Activated effector memory CD4-positive, alpha-beta T cell treated with Interleukin-2 at 50 U/mL for 16 hours (primary cell): ENCODE measurements at places on chromosomes 12 and 14.

DNA sequence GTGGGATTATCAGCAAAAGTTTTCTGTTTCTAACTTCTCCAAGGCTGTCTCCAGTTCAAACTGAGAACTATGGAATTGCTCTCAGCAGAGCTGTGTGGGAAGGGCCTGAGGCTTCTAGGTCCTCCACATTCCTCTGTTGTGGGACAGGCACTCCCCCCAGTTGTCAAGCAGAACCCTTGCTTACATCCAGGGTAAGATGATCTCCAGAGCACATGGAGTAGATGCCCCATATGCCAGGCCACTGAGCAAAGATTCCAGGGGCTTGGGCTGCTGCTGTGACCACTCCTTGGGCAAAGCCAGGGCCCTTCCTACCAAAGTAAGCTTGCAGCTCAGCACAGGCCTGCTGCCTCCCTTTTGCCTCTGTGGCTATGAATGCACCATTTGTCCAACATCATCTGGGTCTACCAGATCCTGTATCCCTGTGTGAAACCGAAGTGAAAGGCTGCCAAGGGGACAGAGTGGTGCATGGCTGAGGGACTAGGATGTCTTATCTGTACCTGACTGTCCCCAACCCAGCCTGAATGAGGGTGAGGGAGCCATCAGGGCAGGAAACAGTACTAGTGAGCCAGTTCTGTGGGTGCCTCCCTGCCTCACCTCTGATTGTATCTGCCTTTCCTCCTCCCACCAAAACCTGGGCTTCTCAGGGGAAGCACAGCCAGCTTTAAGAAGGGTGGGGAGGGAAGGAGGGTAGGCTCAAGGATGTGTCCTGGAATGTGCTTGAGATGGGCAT, 13.1 kb upstream of the ESPL1 start:
- DNase-seq = no peak

GRCh38 chr12:42326541-42327226, 717 bp downstream of the PPHLN1 start:
- peak; percentile 7 for DNase-seq

DNA sequence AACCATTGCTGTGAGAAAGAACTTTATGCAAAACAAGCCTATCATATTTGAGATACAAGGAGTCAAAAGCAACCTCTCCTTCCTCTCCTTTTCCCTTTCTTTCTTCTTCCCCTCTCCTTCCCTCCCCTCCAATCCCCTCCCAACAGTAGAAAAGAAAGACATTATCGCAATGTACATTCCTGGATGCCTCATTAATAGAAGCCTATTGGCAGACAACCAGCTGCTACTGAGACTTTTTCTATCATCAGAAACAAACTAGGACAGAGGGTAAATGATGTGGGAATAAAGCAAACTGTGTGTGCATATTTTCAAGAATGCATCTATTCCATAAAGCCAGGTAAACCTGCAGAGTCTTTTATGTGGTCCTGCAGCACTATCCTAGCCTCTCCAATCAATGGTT, 237.2 kb downstream of the ITPR2 start:
- no peak for DNase-seq

DNA sequence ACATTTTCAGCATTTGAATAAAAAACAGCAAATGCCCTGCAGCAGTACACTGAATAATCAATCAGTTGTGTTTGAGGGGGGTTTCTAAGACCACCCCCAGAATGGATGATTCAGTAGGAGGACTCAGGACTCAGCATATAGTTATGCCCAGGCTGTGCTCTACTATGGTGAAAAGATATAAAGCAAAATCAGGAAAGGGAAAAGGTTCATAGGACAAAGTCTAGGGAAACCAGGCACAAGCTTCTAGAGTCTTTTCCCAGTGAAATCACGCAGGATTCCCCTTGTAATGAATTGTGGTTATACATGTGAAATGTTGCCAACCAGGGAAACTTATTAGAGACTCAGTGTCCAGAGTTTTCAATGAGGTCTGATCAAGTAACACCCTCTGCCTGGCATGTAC, 25.0 kb upstream of the SLC17A8 start:
- DNase-seq = no peak

DNA sequence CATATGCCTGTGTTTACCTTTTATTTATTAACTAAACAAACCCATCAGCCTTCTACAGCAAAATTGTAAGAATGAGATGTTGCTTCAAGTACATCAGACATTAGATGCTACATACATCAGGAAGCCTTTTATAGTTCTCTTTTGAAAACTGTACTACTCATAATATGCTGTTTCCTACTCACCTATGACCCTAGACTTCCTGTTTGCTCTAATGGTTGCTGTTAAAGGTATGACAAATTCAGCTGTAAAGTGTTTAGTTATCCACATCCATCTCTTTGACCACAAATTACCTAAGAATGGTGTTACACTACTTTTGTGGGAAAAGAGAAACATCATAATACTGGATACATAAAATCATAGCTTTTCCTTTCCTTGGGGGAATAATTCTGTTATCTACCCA, 220.0 kb downstream of the RAD51B start:
- DNase-seq = no peak

- no peak for DNase-seq
These were observed 136.5 kb downstream of the HMGA2 start for GRCh38 chr12:65960820-65961189.

GRCh38 chr14:34582117-34582680, 42.7 kb upstream of the EAPP start:
- no peak for DNase-seq

DNA sequence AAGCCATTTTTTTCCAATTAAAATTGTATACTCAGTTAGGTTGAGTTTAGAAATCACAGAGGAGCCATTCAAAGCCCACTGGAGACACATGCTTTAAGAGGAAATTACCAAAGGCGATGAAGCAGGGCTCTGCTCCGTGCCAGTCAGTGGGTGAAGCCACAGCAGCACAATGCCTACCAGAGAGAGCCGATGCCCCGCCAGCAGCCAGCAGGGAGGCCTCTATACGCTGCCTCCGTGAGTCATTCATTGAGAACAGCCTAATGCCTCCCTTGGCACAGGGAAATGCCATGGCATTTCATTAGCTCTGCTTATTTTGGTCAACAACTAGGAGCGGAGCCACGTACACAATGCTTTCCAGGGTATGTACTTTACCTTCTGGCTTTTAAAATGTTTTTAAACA, 197.8 kb upstream of the FRMD6 start:
- no peak for DNase-seq

DNA sequence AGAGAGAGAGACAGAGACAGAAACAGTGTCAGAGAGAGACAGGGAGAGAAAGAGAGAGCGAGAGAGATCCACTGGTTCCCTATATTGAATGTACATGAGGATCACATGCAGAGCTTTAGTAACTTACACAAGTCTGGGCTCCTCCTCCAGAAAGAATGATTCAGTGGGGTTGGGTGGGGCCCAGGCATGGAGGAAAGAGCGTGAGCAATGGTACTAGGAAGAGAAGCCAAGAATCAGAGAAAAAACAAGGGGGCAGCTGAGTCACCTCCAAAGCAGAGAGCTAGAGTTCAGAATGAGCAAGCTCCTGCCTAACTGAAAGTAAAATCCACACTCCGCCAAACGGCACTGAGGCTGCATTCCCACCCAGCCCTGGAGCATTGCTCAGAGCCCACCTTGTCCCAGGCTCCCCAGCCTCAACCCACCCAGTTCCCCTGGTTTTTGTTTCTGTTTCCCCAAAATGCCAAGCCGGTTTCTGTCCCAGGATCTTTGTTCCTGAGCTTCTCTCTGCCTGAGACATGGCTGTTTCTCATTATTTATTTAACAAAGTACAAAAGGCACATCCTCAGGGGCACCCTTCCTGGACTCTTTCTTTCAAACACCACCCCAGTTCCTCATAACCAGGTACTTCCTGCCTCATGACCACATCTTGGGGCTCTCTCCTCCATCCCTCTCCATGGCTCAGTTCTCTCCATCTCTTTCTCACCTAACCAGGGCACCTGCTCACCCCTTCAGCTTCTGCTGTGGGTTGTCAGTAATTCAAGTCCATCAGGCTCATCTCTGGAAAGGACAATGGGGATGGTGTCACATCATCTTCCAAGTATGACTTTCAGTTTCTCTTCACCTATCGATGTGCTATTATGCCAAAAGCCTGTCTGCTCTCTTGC, 670.3 kb upstream of the TBX3 start:
- DNase-seq = no peak

- DNase-seq = no peak
These were observed 1.0 kb upstream of the TESC start for GRCh38 chr12:117100251-117100650.

DNA sequence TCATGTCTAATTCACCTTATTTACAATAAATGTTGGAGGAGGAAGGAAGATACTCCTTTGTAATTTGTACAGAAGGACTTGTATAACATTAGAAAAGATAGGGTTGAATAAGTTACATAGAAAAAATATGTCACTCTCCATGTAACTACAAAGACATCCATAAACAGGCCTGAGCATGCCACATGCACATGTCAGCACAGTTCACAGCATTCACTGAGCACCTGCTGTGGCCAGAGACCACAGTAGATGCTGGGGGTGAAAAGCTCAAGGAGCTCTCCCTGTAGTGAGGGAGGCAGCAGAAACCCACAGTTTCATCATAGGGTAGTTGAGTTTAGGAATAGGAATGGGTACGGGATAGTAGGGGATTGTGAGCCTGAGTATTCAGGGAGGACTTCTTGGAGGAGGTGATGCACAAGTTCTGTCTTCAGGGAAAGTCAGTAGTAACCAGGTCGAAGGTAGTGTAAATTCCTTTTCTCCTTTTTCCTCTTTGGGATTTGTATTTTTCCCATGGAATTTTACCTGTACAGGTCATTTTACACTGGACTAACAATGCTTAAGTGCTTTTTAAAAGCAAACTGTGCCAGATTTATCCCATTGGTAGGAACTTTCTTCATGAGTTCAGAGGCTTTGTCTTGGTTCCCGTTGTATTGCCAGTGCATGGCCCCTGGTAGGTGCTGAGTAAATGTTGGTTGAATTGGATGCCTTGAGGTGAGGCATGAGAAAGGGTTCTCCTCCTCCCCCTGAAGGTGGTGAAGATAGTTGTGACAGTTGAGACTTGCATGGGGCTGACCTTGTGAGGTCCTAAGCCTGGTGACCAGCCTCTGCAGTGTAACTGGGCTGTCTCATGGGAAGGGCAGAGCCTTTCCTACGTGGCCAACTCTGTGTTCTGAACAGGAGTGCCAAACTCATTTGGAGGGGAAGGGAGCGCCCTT, 20.2 kb downstream of the PRKCH start:
- no peak for DNase-seq

DNA sequence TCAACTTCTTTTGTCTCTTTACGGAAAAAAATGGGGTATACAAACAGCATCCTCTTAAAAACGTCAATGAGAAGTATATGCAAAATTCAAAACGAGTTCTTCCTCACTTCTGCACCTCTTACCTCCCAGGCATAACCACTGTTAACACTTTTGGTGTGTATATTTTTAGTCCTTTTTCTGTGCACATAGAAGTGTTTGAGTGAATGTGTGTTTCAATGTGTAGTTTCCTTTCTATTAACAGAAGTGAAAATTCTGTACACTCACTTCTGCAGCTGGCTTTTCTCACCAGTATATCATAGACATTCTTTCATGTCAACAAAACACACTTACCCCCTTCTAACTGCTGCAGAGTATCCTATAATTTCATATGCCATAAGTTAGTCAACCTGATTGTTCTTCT, 5.4 kb downstream of the UBR7 start:
- DNase-seq = no peak

DNA sequence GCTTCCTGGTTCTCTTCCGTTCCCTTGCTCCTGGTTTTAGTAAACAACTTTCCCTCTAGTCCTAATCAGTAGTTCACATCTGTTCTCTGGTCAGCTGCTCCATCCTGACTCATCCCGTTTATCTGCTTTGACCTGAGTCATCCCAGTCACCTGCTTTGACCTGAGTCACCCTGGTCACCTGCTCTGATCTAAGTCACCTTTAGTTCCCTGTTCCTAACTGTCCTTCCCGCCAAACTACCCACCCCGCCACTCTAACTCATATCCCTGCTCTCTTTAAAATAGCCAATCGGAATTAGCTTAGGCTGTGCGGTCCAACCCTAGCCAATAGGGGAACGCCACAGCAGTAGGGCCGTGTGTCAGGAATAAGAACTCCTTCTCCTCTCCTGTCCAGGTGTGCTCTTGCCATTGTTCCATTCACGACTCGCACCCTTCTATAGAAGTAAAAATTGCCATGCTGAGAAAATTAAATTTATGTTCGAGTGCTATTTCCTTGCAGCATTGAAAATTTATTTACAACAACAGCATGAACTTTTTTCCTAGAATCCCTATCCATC, 3.1 kb upstream of the ANKRD33 start:
- DNase-seq = no peak

DNA sequence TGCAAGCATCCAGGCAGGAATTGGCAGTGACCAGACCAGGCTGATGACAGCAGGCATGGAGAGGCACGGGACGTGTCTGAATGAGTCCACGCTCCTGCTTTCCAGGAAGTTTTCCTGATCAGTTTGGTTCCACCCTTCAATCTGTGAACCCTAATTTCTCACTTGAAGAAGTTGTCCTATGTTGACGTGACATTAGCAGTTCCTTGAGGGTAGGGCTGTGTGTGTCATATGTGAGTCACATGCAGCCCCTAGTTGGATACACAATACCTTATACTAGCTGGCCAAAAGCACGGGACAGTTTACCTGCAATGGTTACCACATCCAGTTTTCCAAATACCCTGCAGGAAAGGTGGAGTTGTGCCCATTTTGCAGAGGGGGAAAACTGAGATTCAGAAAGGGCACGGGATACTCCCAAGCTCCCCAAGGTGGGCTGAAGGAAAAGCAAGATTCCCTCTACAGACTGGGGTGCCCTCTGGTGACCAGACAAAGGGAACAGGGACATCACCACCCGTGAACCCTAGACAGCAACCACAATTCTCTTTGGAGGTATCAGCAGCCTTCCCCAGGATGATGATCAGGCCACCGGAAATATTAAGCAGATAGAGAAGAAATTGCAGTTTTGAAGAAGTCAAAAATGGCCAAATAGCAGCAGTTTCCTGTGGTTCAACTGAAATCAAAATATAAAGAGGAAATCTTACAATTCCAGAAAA, 194.5 kb downstream of the PHETA1 start:
- no peak for DNase-seq

- DNase-seq = peak; percentile 59
These were observed 49.0 kb downstream of the KCTD10 start for GRCh38 chr12:109428037-109428629.

DNA sequence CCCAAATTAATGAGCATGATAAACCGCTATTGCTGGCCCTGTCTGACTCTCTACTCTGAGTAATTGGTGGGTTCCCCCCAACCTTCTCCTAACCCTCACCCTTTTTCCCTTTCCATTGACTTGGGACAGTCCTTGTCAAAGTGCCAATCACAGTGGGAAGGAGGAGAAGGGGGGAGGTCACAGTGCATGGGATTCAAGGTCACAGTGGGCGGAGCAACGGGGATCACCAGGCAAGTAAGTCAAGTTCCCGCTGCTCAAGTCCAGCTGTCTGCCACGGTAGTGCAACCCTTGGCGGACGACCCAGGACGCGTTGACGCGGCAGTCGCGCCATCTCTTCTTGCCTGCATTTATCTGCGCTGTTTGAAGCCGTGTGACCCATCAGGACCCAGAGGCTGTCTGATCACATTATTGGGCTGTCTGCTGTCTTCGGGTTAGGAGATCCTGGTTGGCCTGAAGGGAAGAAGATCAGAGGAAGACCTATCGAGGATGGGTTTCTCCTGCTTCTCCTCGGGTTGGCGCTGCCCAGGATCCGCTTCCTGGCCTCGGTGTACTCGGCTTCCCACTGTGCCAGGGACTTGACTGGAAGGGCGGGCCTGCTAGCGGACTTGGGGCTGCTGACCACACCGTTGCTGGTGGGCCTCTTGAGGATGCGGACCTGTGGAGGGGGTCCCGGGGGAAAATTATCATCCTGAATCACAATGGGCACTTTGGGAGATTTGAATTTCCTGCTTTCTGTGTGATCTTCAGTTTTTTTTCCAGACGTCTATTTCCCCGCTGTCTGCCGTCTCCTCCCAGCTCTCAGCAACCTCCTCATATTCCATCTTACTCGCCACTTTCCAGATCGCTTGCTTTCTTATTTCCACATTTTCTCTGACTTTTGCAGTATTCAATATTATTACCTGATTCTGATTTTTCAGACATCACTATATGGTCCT, 3.1 kb upstream of the MDM2 start:
- DNase-seq = no peak
